ENCODE measurements at places on chromosomes 2 and 18.

DNA sequence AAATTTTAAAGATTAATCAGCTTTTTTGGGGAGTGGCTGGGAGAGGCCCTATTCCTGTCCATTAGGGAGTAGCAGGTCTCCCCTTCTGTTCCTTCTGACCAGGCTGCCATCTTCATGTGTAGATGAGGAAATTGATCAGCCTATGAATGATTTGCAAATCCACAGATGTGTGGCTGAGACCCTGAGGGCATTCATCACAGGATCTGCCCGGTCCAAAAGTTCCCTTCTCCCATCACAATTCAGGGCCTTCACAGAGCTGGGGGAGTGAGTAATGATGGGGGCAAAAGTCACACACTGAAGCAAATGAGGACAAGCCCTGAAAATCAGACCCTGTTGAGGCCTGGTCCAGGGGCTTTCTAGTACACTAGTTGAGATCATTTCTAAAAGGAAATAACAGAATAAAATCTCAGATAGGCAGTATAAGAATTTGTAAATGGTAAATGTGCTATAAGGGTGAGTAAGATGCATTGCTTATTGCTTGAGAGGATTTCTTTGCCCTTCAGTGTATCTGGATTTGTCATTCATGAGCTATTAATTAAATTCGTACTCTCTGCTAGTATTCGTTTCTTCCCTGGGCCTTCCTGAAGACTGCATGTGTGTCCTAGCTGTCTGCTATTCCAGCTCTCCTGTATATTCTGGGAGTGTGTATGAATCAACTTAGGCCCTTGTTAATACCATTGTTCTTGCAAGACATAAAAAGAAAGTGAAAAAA lies 53.2 kb downstream of the SETBP1 start:
- DNase-seq, result no peak

- no peak for DNase-seq
Measured at GRCh38 chr2:238061315-238062202, 758 bp downstream of the SCLY start.

DNA sequence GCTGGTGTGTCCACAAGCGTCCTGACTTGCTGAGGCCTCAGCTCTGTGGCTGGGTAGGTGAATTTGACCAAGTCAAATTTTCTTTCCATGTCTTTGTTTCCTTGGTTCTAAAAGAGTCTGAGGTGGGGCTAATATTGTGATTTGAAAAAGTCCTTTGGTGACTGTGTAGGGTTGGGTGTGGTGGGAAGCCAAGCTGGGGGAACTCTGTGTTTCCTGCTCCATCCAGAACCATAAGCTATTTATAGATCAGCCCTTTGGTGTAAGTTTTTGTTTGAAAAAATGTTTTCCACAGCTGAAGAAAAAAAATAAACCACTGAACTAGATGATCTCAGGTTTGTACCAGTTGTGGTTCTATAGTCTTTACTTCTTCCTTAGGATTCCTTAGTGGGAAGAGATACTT lies 462.7 kb downstream of the TGIF1 start:
- no peak for DNase-seq

DNA sequence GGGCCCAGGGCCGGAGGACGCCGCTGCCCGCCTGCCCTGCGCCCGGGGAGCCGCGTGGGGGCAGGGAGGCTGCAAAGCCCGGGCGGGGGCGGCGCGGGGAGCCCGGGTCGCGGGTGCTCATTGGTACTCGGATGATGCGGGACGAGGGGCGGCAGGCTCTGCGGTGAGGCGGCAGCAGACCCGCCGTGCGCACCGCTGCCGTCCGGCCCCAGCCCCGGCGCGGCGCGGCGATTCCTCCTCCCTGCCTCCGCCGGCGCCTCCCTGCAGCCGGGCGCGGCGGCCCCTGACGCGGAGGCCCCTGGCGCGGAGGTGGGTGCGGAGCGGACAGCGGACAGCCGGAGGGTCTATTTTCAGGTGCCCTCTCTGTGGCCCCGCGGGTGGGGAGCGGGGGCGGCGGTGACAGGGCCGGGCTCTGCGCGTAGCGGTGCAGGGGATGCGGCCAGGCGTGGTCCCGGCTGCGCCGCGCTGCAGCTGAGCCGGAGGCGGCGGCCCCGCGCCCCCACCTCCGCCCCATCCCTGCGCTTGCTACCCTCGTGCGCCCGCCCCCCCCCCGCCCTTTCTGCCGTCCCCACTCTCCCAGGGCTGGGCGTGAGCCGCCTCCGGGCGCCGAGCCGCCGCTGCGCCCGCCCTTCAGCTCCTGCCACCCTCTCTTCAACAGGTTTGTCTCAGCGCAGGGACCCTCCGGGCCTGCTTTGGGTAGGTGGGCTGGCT lies 640 bp downstream of the SPTBN1 start:
- DNase-seq, result peak; percentile 40

DNA sequence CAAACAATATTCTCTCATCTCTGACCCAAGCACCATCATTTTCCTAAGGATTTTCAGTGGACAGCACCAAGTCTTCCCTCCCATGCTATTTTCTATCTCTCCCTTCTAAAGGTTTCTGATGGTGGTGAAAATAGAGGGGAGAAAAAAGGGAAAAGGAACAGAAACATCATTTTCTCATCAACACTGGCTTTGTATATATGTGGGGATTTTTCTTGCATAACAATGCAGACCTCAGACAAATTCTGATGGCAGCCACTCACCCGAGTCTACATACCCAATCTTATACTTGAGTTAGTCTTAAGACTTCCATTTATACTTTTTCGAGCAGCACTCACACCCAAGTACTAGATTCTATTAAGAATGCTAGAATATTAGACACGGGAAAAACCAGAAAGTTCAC lies 95.8 kb downstream of the TMEM163 start:
- no peak for DNase-seq

GRCh38 chr18:76673281-76674185 lies 148.8 kb upstream of the ZNF236 start:
- DNase-seq, result no peak

DNA sequence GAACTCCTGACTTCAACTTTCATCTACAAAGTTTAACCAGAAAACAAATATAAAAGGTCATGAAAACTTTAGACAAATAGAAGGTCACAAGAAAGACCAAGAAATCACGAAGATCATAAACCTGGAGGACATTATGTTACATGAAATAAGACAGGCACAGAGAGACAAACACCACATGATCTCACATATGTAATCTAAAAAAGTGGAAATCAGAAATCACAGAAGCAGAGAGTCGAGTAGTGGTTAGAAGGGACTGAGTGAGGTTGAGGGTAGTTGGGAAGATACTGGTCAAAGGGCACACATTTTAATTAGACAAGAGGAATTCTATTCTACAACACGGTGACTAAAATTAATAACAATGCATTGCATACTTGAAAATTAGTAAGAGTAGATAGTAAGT lies 1.4 kb downstream of the GCFC2 start:
- no peak for DNase-seq

DNA sequence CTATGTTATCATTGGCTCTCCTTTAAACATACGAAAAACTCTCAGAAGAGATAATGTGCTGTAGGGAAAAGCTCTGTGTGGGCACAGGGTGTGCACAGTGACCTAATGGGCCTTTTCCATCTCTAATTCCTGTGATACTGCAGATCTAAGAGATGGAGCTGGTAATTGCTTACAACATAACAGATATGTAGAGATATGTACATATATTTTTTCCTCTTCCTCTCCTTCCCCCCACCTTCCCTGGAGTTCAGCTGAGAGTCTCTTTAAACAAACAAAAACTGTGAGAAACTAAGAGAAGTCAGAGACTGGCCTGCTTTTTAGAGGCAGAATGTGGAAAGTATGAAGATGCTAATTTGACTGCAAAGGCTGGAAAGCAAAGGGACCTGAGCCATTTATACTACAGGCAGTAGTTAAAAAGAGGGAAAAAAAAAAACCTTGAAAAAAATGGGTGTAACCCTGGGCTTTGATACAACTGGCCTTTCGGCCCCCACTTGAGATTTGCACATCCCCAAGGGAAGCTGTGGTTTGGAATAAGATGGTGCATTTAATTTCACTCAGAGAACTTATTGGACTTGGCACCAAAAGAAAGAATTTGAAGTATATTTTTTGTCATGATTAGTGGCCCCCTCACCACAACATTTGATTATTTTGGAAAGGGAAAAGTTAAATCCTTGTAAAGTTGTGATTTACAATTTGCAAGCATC lies 502.2 kb upstream of the ZEB2 start:
- DNase-seq, result no peak

- DNase-seq, result no peak
Measured at GRCh38 chr2:105873281-105873680, 128.6 kb downstream of the NCK2 start.

DNA sequence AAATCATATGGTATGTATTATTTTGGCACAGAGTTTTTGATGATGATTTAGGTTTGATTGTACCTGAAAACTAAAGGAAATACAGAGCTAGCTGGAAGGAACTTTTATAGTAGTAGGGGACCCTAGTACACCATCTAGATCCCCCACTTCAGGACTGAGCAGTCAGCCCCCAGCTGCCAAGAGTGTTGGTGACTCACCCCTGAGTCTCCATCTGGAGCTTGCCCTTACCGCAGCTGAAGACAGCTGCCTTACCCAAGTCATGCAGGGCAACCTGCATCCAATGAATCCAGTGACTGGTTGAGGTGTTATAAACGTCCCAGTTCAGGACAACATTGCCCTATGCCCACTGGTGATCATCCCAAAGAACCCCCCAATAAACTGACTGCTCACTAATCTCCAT lies 15.3 kb downstream of the PMS1 start:
- no peak for DNase-seq

- DNase-seq, result no peak
Measured at GRCh38 chr2:71856773-71857525, 290.7 kb downstream of the CYP26B1 start.

All from memory B cell (primary cell).